ENCODE measurements at places on chromosomes 3 and 15.

DNA sequence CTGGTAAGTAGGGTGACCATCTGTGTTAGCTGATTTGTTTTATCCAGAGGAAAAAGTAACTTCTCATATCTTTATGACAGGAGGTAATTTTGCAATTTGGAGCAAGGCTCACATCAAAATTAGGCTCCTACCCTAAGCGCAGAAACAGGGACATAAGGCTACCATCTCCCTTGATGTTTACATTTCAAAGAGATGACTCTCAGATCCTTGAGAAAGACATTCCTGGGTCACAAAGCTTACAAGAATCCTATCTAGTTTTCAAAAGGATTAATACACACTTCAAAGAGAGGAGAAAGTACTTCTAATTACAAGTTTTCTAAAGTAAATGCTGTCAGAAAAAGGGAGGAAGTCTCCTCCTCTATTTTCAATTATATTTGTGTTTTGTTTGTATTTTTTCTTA lies 7.0 kb downstream of the ZPLD1 start:
- no peak for DNase-seq

GRCh38 chr3:143716731-143717130 lies 131.5 kb downstream of the SLC9A9 start:
- no peak for DNase-seq

DNA sequence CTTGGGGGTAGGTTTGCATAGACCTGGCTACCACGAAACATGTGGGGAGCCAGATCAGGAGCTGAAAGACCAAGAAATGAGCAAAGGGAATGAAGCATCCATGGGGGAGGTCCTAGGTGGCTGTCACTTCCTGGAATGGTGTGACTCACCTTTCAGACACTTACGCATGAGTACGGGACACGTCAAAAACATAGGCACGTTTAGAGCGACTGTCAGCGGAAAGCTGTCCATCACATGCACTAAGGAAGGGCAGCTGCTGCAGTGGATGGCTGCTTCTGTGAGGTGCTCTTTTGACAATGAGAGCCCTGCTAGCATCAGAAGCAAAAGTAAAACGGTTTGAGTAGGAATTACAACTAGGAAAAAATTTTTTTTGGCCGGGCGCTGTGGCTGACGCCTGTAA lies 244.6 kb upstream of the CCDC54 start:
- no peak for DNase-seq

- no peak for DNase-seq
Observed at GRCh38 chr3:98553021-98553563, 21.3 kb downstream of the GPR15 start.

- no peak for DNase-seq
Observed at GRCh38 chr3:151625086-151625485, 108.6 kb upstream of the AADACL2 start.

GRCh38 chr15:50109076-50109987 lies 9.7 kb downstream of the ATP8B4 start:
- no peak for DNase-seq
